Activated CD8-positive, alpha-beta T cell treated with anti-CD3 and anti-CD28 coated beads, Interleukin-2, amount 10 ng/mL, durations not matched to agents 7 days and 5 days (primary cell): ENCODE measurements at places on chromosomes 7 and 10. TPM values are rescaled to one million over a fixed set of nuclear protein-coding genes. Genes with fewer than 3 reads are reported as not detected.

GRCh38 chr10:77620731-77621130 lies 16.9 kb downstream of the KCNMA1 start:
- H3K36me3 ChIP-seq: no peaks in the 10 kb centered on the region
- H3K4me3 ChIP-seq: no peak overlapping the region
- DNase-seq: no peak
- peaks cover 5% of the 10 kb centered on the region for H3K27me3 ChIP-seq

DNA sequence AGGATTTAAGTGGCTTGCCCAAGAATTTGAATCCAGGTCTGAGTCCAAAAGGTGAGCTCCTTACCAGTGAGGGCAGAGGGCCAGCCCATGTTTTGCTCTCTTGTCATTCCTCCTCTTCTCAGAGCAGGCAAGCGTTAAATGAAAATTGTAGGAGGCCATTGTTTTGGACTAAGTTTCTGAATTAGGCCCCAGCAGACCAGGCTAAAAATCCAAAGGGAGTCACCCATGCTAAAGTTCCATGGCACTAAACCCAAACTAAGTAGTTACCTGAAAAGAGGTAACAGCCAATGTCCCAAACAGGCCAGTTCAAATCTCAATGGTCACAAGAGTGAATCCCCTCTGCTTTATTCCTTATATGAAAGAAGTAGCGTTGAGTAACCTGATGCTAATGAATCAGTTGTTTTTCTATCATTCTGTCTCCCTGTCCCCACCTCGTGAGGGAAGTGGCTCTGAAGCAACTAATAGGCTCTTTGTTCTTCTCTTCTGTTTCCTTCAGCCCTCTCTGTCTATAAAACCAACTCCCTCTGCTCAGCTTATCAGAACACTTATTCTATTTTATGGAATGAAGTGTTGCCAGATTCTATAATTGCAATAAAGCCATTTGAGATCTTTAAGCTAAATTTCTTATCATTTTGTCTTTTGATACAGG lies 17.5 kb upstream of the CDH23 start:
- H3K27me3 ChIP-seq: peaks cover 2% of the 10 kb centered on the region
- H3K27ac ChIP-seq: no peak overlapping the region
- no peak for DNase-seq
- H3K4me1 ChIP-seq: peaks cover 18% of the 10 kb centered on the region

DNA sequence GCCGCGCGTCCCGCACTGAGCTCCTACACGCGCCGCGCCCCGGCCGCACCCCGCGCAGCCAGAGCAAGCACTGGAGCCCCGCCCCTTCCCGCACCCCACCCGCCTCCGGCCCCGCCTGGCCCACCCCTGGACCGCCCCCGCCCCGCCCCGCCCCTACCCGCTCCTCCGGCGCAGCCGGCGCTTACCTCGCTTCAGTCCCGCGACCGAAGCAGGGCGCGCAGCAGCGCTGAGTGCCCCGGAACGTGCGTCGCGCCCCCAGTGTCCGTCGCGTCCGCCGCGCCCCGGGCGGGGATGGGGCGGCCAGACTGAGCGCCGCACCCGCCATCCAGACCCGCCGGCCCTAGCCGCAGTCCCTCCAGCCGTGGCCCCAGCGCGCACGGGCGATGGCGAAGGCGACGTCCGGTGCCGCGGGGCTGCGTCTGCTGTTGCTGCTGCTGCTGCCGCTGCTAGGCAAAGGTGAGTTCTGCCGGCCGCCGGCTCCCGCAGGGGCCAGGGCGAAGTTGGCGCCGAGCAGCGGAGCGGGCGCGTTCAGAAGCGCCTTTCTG lies at the start of gene RET:
Gene RET (plus strand): TSS at position 194 of the 545 bp plus-strand sequence. CDS start 190 bp downstream, at position 384.
- peaks cover 12% of the 10 kb centered on the region for H3K4me1 ChIP-seq
- no peaks in the 10 kb centered on the region for H3K36me3 ChIP-seq
- peak; percentile 59 for DNase-seq
- H3K27ac ChIP-seq: no peak within 1 kb of the TSS

DNA sequence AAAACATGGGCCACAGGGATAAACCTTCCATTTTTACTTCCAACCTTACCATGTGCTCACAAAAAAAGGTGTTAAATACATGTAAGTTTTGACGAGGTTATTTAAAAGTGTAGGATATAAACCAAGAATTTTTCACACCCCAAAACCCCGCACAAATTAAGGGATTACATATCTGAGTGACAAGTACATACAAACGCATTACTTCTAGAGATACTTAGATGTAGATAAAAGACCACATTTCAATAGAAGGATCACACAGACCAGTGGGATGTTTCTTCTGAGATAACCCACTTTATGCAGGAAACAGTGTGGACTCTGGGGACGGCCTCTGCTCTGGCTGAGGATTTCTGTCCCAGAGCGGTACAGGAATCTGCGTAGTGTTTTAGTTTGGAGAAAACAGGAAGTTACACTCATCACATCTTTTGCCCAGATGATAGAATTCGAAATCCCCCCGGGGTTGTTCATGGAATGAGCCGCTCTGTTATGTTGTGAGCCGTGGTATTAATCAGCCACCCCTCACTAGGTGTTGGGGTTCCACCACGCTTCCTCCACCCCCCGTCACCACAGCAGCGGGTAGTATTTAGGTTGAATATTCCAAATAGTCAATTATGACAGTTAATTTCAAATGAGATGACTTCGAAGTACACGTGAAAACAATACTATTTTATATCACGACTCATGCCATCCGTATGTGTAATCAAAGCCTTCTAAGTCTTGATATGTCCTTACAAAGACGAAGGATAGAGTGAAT lies 1.3 kb upstream of the CUL1 start:
- peak overlapping the region; percentile 84 for H3K27ac ChIP-seq
- H3K27me3 ChIP-seq: peaks cover 11% of the 10 kb centered on the region
- peak; percentile 33 for DNase-seq
- H3K4me1 ChIP-seq: peaks cover 43% of the 10 kb centered on the region
- peaks cover 8% of the 10 kb centered on the region for H3K36me3 ChIP-seq

GRCh38 chr10:7969623-7970022 lies 84.9 kb upstream of the GATA3 start:
- no peaks in the 10 kb centered on the region for H3K4me1 ChIP-seq
- H3K27me3 ChIP-seq: no peaks in the 10 kb centered on the region
- H3K4me3 ChIP-seq: no peak overlapping the region
- DNase-seq: no peak
- H3K36me3 ChIP-seq: peaks cover 21% of the 10 kb centered on the region

- DNase-seq: no peak
- H3K4me1 ChIP-seq: no peaks in the 10 kb centered on the region
- H3K36me3 ChIP-seq: no peaks in the 10 kb centered on the region
These were observed 403.5 kb upstream of the ANKRD30A start for GRCh38 chr10:36721871-36722270.

GRCh38 chr10:13184730-13185514 lies 23.6 kb downstream of the MCM10 start:
- no peak overlapping the region for H3K4me3 ChIP-seq
- no peak overlapping the region for H3K27ac ChIP-seq
- no peaks in the 10 kb centered on the region for H3K4me1 ChIP-seq
- H3K27me3 ChIP-seq: no peaks in the 10 kb centered on the region
- no peak for DNase-seq

DNA sequence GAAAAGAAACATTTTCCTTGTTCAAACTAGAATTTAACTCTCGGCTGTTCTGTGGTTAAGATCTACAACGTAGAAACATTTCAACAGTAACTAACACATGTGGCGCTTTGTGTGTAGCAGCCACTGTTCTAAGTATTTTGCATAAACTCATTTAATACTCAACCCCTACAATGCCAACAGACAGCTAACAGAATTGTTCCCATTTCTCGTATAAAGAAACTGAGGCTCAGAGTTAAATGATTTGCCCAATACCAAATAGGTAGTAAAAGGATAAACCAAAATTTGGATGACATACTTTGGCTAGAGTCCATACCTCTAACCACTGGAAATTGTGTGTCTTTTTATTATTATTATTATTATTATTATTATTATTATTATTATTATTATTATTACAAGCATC lies 72.5 kb upstream of the LRRN3 start:
- peak overlapping the region; percentile 58 for H3K27ac ChIP-seq
- no peak for DNase-seq

- DNase-seq: no peak
- H3K27ac ChIP-seq: no peak overlapping the region
- no peaks in the 10 kb centered on the region for H3K27me3 ChIP-seq
- H3K4me3 ChIP-seq: no peak overlapping the region
- no peaks in the 10 kb centered on the region for H3K36me3 ChIP-seq
- H3K4me1 ChIP-seq: no peaks in the 10 kb centered on the region
These were observed 57.3 kb downstream of the ORC5 start for GRCh38 chr7:104150470-104150869.

DNA sequence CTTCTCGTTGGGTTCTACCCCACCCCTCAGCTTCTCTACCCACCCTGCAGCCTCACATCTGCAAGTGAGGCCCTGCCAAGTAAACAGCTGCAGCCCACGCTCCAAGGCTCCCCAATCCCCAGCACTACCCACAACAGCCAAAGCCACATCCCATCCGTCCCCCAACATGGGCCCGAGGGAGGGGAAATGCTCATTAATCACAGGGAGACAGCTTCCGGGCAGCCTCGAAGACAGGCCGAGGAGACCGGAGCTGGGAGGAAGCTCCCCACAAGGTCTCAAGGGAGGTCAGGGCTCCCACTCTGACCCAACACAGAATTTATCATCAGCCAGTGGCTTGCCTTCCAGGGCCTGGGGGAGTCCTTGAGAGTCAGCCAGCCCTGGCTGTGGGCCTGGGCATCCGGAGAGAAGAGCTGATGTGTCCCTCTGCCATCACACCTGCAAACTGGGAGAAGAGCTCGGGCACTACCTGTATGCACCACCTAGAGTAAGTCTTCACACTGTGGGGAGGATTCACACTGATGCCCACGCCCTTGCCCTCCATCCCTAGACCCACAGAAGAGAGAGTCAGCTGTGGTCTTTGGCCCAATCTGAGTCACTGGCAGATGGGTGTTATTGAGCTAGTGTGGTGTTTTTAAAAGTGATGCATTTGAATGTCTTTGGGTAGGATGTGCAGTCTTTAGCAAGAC lies 115.5 kb upstream of the ZMIZ1 start:
- no peaks in the 10 kb centered on the region for H3K4me1 ChIP-seq
- H3K27ac ChIP-seq: no peak overlapping the region
- no peak overlapping the region for H3K4me3 ChIP-seq
- DNase-seq: no peak

- peaks cover 3% of the 10 kb centered on the region for H3K27me3 ChIP-seq
- H3K4me3 ChIP-seq: no peak overlapping the region
- DNase-seq: no peak
- no peak overlapping the region for H3K27ac ChIP-seq
- H3K4me1 ChIP-seq: no peaks in the 10 kb centered on the region
- H3K36me3 ChIP-seq: no peaks in the 10 kb centered on the region
These were observed 72.7 kb upstream of the PRKG1 start for GRCh38 chr10:51001587-51001986.

DNA sequence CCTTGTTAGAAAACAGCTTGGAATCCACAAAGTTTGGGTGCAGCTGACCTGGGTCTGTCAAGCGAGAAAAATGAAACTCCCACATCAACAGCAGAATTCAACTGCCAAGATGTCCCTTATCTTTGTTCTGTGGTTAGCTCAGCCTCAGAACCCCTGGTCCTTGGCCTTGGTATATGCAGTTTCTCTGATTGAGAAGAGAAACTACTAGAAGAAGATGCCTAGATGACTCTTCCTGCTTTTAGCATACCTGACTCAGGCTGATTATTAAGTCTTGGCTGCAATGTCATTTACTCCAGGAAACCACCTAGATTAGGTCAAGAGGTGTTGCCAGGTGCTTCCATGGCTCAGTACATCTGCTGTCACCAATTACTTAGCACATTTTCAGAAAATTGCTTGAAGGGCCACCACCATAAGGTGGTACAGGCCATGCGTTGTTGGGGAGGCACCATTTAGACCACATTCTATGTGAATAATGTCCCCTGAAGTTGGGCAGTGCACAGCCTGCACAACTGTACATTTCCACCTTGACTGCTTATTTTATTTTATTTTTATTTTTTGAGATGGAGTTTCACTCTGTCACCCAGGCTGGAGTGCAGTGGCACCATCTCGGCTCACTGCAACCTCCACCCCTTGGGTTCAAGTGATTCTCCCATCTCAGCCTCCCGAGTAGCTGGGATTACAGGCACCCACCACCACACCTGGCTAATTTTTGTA lies 59.4 kb upstream of the ZNF438 start:
- H3K4me3 ChIP-seq: no peak overlapping the region
- H3K36me3 ChIP-seq: no peaks in the 10 kb centered on the region
- peak; percentile 41 for DNase-seq
- H3K27ac ChIP-seq: peak overlapping the region; percentile 35
- H3K4me1 ChIP-seq: peaks cover 18% of the 10 kb centered on the region

DNA sequence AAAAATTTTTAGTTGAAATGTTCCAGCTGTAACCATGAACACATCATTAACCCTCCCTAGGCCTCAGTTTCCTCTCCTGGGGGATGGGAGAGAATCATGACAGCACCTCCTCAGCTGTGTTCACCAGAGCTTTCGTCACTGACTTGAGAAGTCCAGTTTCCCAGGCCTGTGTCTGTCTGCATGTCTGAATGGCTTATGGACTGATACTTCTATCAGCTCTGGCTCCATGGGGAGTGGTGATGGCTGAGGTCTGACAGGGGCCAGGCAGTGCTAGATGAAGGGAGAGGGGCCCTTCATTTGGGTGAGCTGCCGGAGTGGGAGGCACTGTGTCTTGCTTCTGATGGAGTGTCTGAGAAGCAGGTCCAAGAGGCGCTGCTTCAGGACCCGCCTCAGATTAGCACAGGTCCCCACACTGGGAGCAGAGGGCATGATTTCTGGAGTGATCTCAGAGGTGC lies 192.9 kb downstream of the PTPN20 start:
- H3K4me3 ChIP-seq: no peak overlapping the region
- H3K27me3 ChIP-seq: no peaks in the 10 kb centered on the region
- peaks cover 10% of the 10 kb centered on the region for H3K4me1 ChIP-seq
- H3K27ac ChIP-seq: no peak overlapping the region
- DNase-seq: no peak
- H3K36me3 ChIP-seq: no peaks in the 10 kb centered on the region

DNA sequence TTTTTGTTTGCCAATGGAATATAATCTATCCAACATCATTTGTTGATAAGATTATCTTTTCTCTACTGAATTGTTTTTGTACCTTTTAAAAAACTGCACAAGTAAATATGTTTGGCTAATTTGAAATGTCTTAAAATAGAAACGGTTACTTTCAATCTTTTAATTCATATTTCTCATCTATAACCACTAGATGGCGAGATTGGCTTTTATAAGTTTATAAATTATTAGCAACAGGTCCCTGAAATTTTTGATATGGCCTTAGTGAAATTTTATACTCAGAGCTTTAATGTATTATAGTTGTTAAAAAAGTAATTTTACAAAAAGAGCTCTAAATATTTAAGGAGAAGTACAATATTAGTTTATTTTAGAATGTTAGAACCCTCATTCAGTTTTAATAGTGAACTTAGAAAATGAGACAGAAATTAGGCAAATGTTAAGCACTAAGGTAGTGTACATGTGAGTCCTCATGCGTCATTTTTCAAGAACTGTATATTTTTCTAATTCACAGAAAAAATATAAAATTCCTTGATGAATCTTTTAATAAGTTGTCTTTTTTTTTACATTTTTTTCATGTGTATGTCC lies 592.5 kb downstream of the ARL4A start:
- no peaks in the 10 kb centered on the region for H3K27me3 ChIP-seq
- no peak overlapping the region for H3K4me3 ChIP-seq
- no peaks in the 10 kb centered on the region for H3K4me1 ChIP-seq
- no peak for DNase-seq
- no peak overlapping the region for H3K27ac ChIP-seq
- no peaks in the 10 kb centered on the region for H3K36me3 ChIP-seq

The NKX1-2 gene
- not detected for total RNA-seq

The TMEM213 gene
- not detected for total RNA-seq

The SLC13A1 gene
- not detected for total RNA-seq

The MRLN gene
- not detected for total RNA-seq

The JAKMIP3 gene
- 0.08 TPM for total RNA-seq

The TTYH3 gene
- 37.7 TPM for total RNA-seq

The PTF1A gene
- total RNA-seq: not detected
